T-helper 17 cell (primary cell): ENCODE measurements at places on chromosomes 13 and 19. TPM values are rescaled to one million over a fixed set of nuclear protein-coding genes. Genes with fewer than 3 reads are reported as not detected.

DNA sequence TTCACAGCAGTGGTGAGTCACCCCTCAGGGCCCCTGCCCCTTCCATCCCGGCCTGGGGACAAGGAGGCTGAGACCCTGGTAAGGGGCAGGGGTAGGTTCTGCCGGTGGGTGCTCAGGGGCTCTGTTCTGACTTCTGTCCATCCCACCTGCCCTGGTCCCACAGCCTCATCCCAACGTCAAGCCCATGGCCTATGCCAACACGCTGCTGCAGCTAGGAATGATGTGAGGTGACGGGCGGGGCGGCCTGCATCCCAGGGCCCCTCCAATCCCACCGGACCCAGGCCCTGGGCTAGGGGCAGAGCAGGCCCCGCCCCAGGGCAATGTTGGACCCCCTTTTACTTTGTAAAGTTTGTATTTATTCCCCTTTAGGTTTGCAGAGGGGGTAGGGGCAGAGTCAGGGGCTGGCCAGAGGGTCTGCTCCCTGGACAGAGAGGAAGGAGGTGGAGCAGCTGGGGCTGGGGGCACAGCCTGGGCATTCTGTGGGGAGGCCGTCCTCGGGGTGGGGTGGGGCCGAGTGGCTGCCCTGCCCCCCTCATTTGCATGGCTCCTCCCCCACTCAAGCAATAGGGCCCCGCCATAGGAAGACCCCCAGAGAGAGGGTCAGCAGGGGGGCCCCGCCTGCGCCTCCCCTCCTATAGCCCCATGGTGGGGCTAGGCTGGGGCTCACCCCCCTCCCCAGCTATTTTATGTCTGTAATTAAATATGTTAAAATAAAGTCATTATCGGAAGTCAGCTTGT is 23.1 kb downstream of the CCDC8 start:
- H3K27me3 ChIP-seq: no peaks in the 10 kb centered on the region
- DNase-seq: no peak
- H3K4me1 ChIP-seq: peaks cover 4% of the 10 kb centered on the region
- H3K4me3 ChIP-seq: no peak overlapping the region

- peak overlapping the region; percentile 96 for H3K4me3 ChIP-seq
- H3K4me1 ChIP-seq: peaks cover 66% of the 10 kb centered on the region
- no peaks in the 10 kb centered on the region for H3K27me3 ChIP-seq
- peak overlapping the region; percentile 98 for H3K27ac ChIP-seq
- no peak for DNase-seq
Measured at GRCh38 chr19:29674374-29675119, 9.3 kb downstream of the PLEKHF1 start.

DNA sequence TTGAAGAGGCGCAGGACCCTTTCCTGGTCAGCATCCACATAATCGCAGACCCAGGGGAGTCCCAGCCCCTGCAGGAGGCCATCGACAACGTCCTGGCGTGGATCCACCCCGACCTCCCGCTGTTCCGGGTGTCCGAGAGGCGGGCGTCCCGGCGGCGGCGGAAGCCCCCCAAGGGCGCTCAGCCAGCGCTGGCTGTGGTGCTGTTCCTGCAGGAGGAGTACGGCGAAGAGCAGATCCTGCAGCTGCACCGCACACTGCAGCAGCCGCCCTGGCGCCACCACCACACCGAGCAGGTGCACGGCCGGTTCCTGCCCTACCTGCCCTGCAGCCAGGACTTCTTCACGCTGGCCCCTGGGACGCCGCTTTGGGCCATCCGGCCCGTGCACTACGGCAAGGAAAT is 29.3 kb downstream of the FAM124A start:
- H3K36me3 ChIP-seq: no peaks in the 10 kb centered on the region
- H3K27me3 ChIP-seq: peaks cover 26% of the 10 kb centered on the region
- DNase-seq: no peak
- no peaks in the 10 kb centered on the region for H3K4me1 ChIP-seq
- no peak overlapping the region for H3K27ac ChIP-seq

DNA sequence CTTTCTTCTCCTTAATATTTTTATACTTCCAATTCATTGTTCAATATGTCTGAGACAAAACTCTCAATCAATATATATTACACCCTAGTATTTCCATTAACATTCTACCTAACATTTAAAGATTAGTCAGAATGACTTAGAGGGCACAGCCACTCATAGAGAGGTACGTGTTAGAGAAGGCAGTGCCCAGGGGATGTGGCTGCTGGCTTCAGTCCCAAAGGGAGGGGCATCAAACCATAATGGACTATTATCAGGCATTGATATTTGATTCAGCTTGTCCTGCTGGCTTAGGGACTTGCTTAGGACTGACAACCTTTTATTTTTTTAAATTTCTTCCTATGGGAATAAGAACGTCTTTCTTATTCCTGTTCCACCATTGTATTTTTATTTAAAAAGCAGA is 1392.0 kb upstream of the ATXN8OS start:
- no peaks in the 10 kb centered on the region for H3K36me3 ChIP-seq
- H3K27ac ChIP-seq: no peak overlapping the region
- no peak overlapping the region for H3K4me3 ChIP-seq
- H3K4me1 ChIP-seq: no peaks in the 10 kb centered on the region

DNA sequence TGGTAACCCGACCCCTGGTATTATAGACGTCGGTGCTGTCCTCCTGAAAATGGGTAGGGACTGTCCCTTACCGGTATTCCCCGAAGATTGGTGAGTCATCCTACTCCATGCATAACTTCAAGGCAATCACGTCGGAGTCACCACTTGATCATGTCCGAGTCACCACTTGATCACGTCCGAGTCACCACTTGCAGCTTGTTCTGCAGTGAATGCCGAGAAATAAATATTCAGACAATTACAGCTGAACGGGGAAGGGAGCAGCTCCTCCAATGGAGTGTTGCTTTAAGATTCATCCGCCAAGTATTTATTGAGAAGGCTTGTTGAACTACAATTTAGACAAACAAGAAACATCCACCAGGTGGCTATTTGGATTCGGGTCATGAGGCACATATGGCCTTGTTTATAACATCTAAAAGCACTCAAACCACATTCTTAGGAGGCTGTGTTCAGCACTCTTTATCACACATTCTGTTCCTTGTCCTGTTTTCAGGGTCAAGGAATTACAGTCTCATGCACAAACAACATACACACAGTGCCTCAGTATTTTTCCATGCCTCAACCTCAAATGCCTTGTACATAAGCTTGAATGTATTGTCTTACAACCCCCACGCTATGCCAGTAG is 43.1 kb downstream of the ZNF726 start:
- H3K36me3 ChIP-seq: peaks cover 3% of the 10 kb centered on the region
- H3K27ac ChIP-seq: no peak overlapping the region
- no peak overlapping the region for H3K4me3 ChIP-seq
- H3K4me1 ChIP-seq: no peaks in the 10 kb centered on the region
- no peak for DNase-seq
- H3K27me3 ChIP-seq: no peaks in the 10 kb centered on the region

DNA sequence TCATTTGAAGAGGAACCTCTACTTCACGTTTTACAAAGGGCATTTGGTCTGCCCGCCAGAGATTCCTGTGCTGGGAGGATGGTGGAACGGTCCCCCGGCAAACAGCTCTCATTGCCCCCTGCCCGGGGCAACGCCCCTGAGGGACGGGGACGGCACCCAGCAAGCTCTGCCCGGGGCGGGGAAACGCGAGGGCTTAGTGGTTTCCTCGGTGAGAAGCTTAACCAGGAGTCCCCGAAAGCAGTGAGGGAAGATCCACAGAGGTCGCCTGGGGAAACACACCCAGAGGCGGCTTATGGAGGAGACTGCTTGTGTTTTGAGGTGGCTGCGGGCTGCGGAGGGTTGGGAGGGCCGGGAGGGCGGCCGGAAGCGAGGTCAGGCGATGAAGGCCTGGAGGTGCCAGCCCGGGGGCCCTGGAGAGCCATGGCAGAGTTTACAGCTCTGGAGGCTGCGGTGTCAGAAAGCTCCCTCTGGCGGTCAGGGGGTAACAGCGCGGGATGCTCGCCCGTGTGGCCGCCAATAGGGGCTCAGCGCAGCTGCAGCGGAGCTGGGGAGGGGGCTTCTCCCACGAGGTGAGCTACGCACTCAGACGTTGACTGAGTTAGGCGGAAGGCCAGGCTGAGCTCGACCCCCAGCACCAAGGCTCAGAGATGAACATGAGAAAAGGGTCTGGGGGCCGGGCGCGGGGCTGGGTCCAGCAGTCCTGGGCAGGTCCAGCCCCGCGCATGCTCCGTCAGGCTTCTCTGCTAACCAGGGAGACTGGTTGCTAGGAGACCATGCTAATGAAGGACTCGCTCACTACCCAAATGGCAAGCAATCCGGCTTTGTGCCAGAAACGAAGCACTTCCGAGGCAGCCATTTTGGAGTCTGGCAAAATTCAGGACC is 652 bp upstream of the TPGS1 start:
- peak overlapping the region; percentile 98 for H3K4me3 ChIP-seq
- peak overlapping the region; percentile 99 for H3K27ac ChIP-seq

DNA sequence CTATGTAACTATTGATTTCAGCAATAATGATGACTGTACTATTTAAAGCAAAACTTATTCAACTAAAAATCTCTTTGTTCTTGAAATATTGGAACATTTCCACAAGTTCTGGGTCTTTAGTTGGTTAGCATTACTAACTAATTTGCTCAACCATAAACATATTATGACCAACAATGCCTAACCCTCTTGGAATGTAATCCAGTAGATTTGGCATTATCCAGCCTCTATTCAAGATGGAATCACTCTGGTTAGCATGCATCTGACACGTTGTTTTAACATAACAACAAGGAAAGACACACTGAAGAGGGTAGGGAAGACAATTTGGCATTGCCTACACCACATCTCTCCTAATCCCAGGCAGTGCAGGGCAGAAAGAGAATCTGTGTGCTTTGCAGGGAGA is 941.3 kb upstream of the PCDH20 start:
- H3K27ac ChIP-seq: no peak overlapping the region
- DNase-seq: no peak
- no peaks in the 10 kb centered on the region for H3K4me1 ChIP-seq
- no peak overlapping the region for H3K4me3 ChIP-seq
- H3K27me3 ChIP-seq: no peaks in the 10 kb centered on the region
- no peaks in the 10 kb centered on the region for H3K36me3 ChIP-seq

DNA sequence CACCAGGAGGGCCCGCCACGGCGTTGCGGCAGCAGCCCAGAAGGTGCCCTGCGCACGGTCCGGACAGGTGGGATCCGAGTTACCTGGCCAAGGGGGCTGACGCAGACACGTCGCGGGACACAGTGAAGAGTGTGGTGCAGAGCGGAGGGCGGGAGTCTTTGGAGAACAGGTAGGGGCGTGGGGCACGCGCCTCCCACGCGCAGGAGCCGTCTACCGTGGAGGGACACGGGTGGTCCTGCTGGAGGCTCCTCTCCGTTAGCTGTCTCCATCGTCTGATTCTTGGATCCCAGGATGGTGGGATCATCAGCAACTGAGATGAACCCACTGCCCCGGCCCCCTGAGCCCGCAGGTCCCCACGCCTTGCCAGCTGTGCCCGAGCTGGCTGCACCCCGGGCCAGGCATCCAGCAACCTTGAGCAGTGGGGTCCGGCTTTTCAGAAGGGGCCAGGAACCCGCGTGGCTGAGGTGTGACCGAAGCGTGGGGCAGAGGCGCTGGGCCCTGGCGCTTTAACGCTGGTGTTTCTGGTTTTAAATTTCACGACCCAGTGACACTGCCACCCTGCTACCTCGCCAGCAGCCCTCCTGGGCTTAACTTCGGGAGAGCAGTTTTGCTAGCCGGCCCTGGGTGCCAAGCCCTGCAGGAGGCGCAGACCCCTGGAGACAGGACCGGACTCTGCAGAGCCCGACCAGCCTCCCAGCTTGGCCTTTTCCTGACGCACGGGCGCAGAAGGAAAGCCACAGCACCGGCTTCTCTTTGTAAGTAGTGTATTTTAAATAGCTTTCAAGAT is 7.3 kb downstream of the FGF22 start:
- H3K27me3 ChIP-seq: no peaks in the 10 kb centered on the region
- no peaks in the 10 kb centered on the region for H3K36me3 ChIP-seq
- no peak overlapping the region for H3K27ac ChIP-seq
- DNase-seq: no peak
- H3K4me1 ChIP-seq: peaks cover 2% of the 10 kb centered on the region
- H3K4me3 ChIP-seq: no peak overlapping the region

DNA sequence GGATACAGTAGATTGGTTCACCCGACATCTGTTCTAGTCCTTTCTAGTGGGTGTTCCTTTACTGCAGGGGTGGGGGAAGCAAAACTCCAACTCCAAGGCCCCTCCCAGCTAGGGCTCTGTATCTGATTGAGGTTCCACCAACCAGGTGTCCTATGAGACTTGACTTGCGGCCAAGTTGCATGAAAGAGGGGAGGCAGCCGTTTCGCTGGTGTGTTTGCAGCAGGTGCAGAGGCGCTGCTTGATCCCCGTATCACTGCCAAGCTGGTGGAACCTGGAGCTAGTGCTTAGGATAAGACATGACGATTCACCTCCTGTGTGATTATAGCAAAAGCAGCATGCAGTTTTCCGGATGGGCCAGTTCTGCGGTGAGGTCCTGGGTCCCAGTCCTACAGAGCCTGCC is 338.2 kb downstream of the UQCRFS1 start:
- H3K27ac ChIP-seq: no peak overlapping the region
- peaks cover 10% of the 10 kb centered on the region for H3K27me3 ChIP-seq
- H3K4me3 ChIP-seq: no peak overlapping the region
- no peak for DNase-seq
- H3K4me1 ChIP-seq: no peaks in the 10 kb centered on the region
- no peaks in the 10 kb centered on the region for H3K36me3 ChIP-seq

- H3K36me3 ChIP-seq: no peaks in the 10 kb centered on the region
- no peak overlapping the region for H3K4me3 ChIP-seq
- no peak for DNase-seq
- no peak overlapping the region for H3K27ac ChIP-seq
- H3K4me1 ChIP-seq: peaks cover 5% of the 10 kb centered on the region
Measured at GRCh38 chr13:93753639-93754038, 527.0 kb downstream of the GPC6 start.

- H3K4me3 ChIP-seq: peak overlapping the region; percentile 28
- peaks cover 2% of the 10 kb centered on the region for H3K36me3 ChIP-seq
- DNase-seq: no peak
- no peak overlapping the region for H3K27ac ChIP-seq
Measured at GRCh38 chr19:17335575-17335974, 920 bp upstream of the ANO8 start.

DNA sequence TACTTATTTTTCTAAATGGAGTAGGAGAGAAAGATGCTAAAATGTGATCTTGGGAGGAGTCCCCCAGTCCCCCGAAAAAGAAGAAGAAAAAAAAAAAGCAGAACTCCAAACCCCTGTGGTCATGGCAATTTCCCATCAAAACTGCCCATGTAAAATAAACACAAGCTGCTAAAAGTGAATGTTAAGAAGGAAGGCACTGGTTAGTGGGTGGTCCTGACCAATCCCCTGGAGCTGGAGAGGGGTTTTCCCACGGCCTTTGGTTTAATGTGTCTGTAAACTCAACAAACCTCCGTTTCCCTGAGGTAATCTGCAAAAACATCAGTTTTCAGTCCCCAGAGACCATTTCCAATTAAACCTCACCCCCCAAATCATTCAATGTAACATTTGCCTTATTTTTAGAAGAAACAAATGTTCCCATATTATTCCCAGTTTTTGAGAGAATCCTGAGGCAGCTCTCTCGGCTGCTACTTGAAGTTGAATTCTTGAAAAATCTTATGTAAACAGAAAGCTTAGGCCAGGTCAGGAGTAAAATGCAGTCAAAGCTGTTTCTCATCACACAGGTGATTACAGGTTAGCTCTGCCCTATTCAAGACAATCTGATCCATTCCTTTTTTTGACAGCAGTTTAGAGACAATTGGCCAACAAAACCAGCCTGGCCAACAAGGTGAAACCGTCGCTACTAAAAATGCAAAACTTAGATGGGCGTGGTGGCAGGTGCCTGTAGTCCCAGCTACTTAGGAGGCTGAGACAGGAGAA is 17.0 kb downstream of the RAB3D start:
- H3K27ac ChIP-seq: no peak overlapping the region
- H3K36me3 ChIP-seq: peaks cover 3% of the 10 kb centered on the region
- H3K4me3 ChIP-seq: no peak overlapping the region

Gene MOB3A
- total RNA-seq: 108 TPM

Gene ELSPBP1
- not detected for total RNA-seq
